ENCODE measurements at places on chromosomes 16 and 17. TPM values are rescaled to one million over a fixed set of nuclear protein-coding genes. Genes with fewer than 3 reads are reported as not detected.
A peak's percentile ranks its signal among the peaks of the same experiment; 100 is the strongest.

The STH gene
- not detected for total RNA-seq

DNA sequence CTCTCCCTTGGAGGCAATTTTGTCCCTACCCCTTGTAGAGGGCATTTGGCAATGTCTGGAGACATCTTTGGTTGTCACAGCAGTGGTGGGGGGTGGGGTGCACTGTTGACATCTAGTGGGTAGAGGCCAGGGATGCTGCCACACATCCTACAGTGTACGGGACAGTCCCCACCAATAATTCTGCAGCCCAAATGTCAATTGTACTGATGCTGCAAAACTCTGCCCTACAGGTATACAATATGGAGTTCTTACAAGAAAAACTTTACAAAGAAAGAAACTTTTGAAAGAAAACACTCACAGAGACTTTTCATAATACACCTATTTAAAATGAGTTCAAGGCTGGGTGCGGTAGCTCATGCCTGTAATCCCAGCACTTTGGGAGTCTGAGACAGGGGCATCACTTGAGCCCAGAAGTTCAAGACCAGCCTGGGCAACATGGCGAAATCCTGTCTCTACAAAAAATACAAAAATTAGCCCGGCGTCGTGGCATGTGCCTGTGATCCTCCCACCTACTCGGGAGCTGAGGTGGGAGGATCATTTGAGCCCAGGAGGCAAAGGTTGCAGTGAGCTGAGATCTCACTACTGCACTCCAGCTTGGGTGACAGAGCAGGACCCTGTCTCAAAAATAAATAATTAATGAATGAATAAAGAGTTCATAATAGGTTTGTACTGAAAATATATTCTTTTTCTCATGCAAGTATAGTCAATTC lies 59.4 kb downstream of the EMP2 start:
- no peak for DNase-seq

The ASGR1 gene
- 1.2 TPM for total RNA-seq

GRCh38 chr17:39709319-39709997 lies 9.6 kb downstream of the ERBB2 start:
- no peak for DNase-seq

DNA sequence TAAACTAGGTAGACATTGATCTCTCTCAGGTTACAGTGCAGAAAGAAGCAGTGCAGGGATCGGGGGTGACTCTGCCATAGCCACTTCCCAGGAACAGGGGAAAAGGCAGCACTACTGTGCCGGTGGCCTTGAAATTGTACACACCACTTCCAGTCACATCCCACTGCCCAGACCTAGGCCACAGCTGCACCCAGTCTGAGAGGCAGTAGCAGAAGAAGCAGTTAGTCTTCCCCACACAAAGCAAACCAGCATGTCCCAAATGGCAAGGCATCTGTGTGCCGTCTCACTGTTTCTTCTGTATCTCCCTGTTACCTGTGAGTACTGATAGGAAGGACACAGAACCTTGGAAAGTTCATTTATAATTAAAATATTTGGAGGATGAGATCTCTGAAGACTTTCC lies 47.0 kb downstream of the TMC6 start:
- no peak for DNase-seq

The CSH1 gene
- not detected for total RNA-seq

DNA sequence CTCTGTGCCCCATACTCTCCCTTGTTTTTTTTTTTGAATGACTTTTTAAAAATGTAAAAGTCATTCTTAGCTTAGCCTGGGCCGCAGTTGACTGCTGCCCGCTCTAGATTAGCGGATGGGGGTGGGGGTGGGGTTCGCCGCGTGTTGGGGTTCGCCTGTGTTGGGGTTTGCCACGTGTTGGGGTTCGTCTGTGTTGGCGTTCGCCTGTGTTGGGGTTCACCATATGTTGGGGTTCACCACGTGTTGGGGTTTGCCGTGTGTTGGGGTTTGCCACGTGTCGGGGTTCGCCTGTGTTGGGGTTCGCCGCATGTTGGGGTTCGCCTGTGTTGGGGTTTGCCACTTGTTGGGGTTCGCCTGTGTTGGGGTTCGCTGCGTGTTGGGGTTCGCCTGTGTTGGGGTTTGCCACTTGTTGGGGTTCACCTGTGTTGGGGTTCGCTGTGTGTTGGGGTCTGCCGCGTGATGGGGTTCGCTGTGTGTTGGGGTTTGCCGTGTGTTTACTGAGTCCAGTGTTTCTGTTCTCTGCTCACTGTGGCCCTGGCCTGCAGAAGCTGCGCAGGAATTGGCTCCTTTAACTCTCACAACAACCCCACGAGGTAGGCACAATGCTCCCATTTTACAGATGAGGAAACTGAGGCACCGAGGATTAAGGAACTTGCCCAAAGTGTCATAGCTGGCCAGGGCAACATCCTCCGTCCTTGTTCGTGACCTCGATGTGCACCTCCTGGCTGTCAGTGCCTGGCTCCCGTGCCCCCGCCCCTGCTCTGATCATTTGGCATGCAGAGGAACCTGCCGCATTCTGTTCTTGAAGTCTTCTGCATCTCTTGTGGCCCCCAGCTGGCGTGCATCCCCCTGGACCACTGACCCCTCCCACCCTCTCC lies 96.6 kb upstream of the CIBAR2 start:
- DNase-seq, result no peak

GRCh38 chr16:49961089-49961488 lies 63.9 kb upstream of the CNEP1R1 start:
- no peak for DNase-seq

DNA sequence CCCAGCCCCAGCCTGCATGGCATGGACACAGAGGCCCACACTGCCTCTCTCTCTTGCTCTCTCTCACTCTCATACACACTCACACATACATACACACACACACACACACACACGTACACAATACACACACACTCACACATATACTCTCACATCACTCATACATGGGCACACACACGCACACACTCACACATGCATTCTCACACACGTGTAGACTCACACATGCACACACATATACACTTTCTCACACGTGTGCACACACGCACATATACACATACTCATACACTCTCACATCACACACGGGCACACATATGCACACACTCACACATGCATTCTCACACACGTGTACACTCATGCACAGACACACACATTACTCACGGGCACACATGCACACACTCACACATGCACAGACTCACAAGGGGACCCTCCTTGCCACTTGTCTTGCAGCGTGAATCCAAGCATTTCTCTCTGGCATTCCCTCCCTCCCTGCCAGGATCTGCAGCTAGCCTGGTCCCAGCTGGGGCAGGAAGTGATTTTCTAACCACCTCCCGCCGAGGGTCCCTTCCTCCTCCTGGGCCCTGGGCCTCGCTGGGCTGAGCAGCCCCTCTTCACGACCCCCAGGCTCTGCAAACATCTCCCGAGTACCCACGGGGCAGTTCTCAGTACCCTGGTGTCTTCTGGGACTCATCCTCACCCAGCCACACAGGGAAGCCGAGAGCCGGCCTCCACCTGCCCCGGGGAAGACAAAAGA lies 37.5 kb downstream of the IL21R start:
- no peak for DNase-seq

The KCNJ2 gene
- total RNA-seq, result 60.7 TPM

DNA sequence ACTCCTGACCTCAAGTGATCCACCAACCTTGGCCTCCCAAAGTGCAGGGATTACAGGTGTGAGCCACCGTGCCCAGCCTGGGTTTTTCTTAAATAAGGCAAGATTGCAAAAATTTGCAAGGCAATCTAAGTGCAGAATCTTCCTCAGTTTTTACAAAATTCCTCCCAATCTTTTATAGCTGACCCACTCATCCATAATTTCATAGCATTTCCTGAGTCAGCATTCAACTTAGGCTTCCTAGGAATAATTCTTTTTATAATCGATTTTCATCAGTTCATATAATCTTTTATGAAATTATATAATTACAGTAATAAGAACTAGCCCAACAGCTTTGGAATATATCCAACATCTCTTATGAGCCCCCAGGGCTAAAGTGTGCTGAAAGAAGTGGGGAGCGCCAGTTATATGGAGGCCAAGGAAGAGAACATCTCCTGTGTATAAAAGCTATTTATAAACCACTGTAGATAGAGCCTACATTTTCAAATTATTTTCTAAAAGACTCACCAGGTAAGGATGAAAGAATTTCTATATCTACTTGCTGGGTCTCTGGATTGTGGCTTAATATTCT lies 14.8 kb downstream of the COIL start:
- no peak for DNase-seq

DNA sequence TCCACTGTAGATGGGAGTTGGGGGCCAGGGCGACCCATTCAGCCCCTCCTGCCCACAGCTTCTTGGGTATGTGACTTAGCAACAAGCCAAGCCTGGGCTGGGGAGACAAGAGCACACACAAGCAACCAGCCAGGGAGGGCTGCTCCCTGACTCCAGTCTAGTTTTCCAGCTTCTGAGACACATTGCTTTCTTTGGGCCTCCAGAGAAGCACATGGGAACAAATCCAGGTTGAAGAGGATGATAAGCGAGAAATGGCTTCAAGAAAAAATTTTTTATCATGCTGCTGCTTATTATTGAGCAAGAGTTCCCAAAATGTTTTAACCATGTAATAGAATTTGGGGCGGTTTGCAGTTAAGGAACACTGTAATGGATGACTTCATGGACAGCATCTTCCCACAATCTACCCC lies 173.7 kb downstream of the SOX9 start:
- peak; percentile 8 for DNase-seq

GRCh38 chr17:45813048-45813725 lies 29.1 kb downstream of the CRHR1 start:
- DNase-seq, result no peak

DNA sequence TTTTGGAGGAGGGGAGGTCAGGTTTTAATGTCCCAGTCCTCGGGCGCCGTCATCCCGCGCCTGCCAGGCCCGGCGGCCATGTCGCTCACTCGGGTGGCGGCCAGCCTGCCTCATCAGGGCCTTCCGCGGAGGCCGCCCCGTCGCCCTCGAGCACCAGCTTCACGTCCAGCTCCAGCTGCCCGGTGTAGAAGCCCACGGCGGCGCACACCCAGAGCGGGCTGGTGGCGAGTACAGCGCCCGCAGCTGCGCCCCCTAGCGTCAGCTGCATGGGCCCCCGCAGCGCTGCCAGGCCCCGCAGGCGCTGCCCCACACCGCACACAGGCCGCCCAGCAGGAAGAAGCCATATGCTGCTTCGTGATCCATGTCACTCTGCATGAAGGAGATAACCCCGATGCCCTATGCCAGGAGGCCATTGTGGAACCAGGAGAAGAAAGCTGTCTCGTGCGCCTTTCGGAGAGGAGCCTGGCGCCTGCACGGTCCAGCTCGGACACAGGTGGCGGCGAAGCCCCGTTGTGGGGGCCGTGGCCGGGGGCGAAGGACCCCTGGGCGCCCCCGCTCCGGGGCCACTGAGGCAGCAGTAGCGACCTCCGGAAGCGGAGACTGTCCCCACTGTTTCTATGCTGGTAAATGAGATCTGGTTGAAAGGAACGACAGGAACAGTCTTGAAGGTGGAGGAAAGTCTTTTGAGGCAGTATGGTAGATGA lies 9.6 kb downstream of the AP2B1 start:
- no peak for DNase-seq

The RNU2-1 gene
- total RNA-seq, result 3,500 TPM

The GAS2L2 gene
- total RNA-seq, result not detected

GRCh38 chr16:84716740-84717139 lies 16.9 kb downstream of the USP10 start:
- no peak for DNase-seq

DNA sequence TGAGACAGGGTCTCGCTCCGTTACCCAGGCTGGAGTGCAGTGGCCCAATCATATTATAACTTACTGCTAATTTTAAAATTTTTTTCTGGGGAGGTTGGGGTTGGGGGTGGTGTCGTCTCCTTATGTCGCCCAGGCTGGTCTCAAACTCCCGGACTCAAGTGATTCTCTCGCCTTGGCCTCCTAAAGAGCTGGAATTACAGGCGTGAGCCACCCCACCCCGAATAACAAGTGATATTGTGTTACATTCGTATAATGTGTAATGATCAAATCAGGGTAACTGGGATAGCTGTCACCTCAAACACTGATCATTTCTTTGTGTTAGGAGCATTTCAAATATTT lies 16.2 kb upstream of the KPNA2 start:
- DNase-seq, result no peak

DNA sequence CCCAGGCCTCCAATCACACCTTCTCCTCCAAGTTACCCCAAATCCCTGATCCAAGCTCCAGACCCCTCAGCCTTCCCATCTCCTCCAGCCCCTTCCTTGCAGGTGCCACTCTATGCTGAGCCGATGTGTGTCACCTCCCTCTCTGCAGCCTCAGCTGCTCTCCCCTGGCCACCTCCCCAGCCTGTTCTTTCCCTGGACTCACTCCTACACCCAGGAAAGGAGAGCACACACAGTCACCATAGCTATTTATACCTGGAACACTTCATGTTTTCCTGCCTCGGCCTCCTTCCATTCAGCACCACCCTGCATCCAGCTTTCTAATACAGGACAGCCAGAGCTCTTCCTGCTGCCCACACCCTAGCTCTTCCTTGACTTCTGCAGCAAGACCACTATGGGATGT lies 12.5 kb upstream of the TMEM132E start:
- no peak for DNase-seq

DNA sequence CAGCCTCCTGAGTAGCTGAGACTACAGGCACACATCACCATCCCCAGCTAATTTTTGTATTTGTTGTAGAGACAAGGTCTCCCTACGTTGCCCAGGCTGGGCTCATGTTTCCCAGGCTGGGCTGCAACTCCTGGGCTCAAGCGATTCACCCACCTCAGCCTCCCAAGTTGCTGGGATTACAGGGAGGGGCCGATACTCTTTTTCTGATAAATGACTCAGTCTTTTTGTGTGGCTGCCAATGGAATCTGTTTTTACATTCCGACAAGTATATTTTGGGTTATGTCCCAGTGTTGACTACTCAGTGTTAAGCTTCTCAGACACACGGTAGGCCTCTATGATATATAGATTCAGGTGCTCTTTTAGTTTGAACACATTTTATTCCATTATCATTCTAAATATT lies 58.1 kb downstream of the SLFN11 start:
- peak; percentile 63 for DNase-seq

DNA sequence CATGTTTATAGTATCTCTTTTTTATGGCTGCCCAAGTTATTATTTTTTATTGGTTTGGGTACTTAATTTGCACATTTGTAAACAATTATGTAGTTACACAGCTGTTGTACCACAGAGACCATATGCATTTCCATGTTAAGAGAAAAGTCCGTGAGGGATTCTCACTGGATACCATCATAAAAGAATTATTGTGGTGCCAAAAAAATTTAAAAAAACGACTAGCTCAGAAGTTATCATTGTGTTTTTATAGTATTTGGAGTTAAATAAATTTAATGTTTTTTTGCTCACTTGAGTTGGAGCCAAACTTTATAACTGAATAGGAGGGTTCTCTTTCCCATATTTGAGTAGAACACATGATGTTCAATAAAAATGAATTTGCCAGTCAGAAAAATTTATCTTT lies 618.7 kb downstream of the WWOX start:
- no peak for DNase-seq

DNA sequence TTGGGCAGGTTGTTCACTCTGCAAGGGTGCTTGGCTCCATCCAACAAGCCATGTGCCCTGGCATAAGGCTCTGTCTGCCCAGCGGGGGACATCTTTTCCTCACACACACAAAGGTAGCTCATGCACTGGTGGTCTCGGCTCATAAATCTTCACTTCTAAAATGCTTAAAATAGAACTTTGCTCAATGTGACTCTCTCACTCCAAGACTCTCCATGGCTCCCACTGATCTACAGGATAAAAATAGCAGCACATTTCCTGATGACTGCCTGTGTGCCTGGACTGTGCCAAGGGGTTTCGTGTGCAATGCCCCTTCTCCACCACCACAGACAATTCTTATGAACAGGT lies 15.1 kb upstream of the CIBAR2 start:
- DNase-seq, result no peak

Data from heart right ventricle (tissue), 16 donors.